Glutamatergic neuron (in vitro differentiated cells): ENCODE measurements at places on chromosomes 3 and 15.

GRCh38 chr15:101425787-101426365 is 63.6 kb downstream of the PCSK6 start:
- H3K27me3 ChIP-seq: peaks cover 10% of the 10 kb centered on the region
- no peak for DNase-seq
- no peak overlapping the region for H3K4me3 ChIP-seq

DNA sequence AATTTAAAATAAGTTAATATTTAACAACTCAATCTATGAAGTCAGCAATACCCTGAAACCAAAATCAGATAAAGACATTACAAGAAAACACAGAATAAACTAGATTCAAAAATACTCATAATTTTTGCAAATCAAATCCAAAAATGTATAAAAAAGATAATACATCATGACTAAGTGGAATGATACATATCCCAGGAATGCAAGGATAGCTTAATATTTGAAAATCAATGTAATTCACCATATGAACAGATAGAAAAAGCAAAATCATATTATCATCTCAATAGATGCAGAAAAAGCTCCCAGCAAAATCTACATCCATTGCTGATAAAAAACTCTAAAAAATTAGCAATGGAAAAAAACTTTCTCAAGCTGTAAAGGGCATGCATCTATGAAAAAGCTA is 70.5 kb downstream of the SETMAR start:
- DNase-seq: no peak
- H3K27ac ChIP-seq: no peak overlapping the region
- no peaks in the 10 kb centered on the region for H3K36me3 ChIP-seq
- no peak overlapping the region for H3K4me3 ChIP-seq

GRCh38 chr3:72426618-72427397 is 421.4 kb downstream of the SHQ1 start:
- H3K27me3 ChIP-seq: no peaks in the 10 kb centered on the region
- no peak for DNase-seq
- no peak overlapping the region for H3K4me3 ChIP-seq

DNA sequence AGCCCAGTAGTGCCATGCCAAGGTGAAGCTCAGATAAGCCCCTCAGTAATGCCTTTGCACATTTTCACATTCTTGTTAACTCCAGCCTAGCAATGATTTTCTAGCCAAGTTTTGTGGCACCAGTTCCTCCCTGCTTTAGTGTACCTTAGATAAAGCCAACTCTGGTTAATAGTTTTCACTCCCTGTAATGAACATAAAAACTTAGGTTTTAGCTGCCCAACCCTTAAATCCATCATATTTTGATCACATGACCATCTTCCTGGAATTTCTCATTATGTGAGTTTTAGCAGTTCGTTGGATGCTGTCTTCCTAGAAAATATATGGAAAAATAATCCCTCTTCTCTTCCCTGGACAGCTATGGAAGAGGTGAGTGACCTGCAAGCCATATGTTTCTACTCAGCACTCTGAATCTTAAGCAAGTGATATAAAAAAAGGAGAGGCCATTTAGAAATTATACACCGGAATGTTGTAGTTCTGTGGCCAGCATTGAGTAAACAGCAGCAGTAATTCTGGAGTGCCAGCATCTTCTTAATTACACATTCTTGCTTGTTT is 62.2 kb upstream of the P2RY1 start:
- no peak overlapping the region for H3K27ac ChIP-seq
- no peaks in the 10 kb centered on the region for H3K4me1 ChIP-seq
- H3K27me3 ChIP-seq: no peaks in the 10 kb centered on the region
- H3K4me3 ChIP-seq: no peak overlapping the region
- no peaks in the 10 kb centered on the region for H3K36me3 ChIP-seq
- DNase-seq: no peak

DNA sequence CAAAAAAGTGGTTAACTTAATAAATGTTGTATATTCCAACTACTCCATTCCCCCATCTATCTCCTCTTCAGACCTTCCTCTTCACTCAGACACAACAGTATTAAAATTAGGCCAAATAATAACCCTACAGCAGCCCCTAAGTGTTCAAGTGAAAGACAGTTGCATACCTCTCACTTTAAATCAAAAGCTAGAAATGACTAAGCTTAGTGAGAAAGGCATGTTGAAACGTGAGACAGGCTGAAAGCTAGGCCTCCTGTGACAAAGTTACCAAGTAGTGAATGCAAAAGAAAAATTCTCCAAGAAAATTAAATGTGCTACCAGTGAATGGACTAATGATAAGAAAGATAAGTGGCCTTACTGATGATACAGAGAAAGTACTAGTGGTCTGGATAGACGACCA is 71.7 kb downstream of the ANKRD28 start:
- no peaks in the 10 kb centered on the region for H3K27me3 ChIP-seq
- H3K4me3 ChIP-seq: no peak overlapping the region
- H3K36me3 ChIP-seq: no peaks in the 10 kb centered on the region
- no peak for DNase-seq

- H3K27ac ChIP-seq: no peak overlapping the region
- H3K4me3 ChIP-seq: no peak overlapping the region
- no peak for DNase-seq
- H3K36me3 ChIP-seq: no peaks in the 10 kb centered on the region
- H3K4me1 ChIP-seq: peaks cover 4% of the 10 kb centered on the region
Observed at GRCh38 chr15:70442616-70443321, 320.6 kb downstream of the UACA start.

DNA sequence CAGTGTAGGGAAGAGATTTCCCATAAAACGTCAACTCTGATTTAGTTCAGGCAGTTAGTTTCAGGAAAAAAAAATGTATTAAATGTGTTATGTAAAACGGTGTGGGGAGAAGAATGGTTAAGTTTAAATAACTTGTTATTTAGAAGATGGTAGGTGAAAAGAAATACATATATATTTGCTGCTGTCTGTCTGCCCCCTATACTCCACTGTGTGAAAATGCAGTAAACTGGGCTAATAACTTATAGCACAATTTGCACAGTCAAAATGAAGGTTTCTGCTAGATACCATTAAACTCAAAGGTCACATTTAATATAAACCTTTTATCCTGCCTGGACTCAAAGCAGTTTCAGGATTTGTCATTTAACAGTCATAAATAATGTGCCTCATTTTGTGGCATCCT is 515.0 kb downstream of the FGF12 start:
- peaks cover 10% of the 10 kb centered on the region for H3K4me1 ChIP-seq
- H3K4me3 ChIP-seq: no peak overlapping the region
- H3K36me3 ChIP-seq: no peaks in the 10 kb centered on the region
- H3K27me3 ChIP-seq: no peaks in the 10 kb centered on the region
- no peak overlapping the region for H3K27ac ChIP-seq

GRCh38 chr15:95168951-95169431 is 937.6 kb downstream of the MCTP2 start:
- DNase-seq: no peak
- no peaks in the 10 kb centered on the region for H3K36me3 ChIP-seq
- peaks cover 2% of the 10 kb centered on the region for H3K27me3 ChIP-seq
- no peak overlapping the region for H3K27ac ChIP-seq
- no peak overlapping the region for H3K4me3 ChIP-seq
- H3K4me1 ChIP-seq: no peaks in the 10 kb centered on the region

- H3K27ac ChIP-seq: no peak overlapping the region
- no peak for DNase-seq
- peaks cover 4% of the 10 kb centered on the region for H3K27me3 ChIP-seq
- H3K4me3 ChIP-seq: no peak overlapping the region
- H3K4me1 ChIP-seq: peaks cover 10% of the 10 kb centered on the region
- no peaks in the 10 kb centered on the region for H3K36me3 ChIP-seq
Observed at GRCh38 chr3:3305841-3306240, 126.3 kb upstream of the CRBN start.

GRCh38 chr3:181726351-181727330 is 14.9 kb downstream of the SOX2 start:
- peak overlapping the region; percentile 84 for H3K4me3 ChIP-seq
- H3K27ac ChIP-seq: no peak overlapping the region
- peaks cover 28% of the 10 kb centered on the region for H3K4me1 ChIP-seq
- peaks cover 24% of the 10 kb centered on the region for H3K27me3 ChIP-seq
- H3K36me3 ChIP-seq: peaks cover 4% of the 10 kb centered on the region

DNA sequence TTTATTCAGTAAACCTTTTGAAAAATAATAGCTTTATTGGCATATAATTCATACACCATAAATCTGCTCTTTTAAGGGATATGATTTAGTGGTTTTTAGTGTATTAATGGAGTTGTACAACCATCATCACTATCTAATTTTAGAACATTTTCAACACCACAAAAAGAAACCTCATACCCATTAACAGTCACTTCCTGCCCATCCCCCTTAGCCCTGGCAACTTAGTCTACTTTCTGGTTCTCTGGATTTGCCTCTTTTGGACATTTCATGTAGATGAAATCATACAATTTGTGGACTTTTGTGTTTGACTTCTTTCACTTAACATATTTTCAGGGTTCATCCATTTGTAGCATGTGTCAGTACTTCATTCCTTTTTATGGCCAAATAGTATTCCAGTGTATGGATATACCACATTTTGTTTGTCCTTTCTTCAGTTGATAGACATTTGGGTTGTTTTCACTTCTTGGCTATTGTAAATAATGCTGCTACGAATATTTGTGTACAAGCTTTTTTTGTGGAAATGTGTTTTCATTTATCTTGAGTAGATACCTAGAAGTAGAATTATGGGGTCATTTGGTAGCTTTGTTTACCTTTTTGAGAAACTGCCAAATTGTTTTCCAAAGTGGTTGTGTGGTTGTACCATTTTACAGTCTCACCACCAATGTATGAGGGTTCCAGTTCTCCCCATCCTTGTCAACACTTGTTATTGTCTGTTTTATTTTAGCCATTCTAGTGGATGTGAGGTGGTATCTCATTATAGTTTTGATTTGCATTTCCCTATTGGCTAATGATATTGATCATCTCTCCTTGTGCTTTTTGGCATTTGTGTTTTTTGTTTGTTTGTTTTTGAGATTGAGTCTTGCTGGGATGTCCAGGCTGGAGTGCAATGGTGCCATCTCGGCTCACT is 45.8 kb downstream of the SMAD3 start:
- peaks cover 12% of the 10 kb centered on the region for H3K4me1 ChIP-seq
- peaks cover 2% of the 10 kb centered on the region for H3K27me3 ChIP-seq
- H3K27ac ChIP-seq: no peak overlapping the region
- no peak for DNase-seq
- peaks cover 13% of the 10 kb centered on the region for H3K36me3 ChIP-seq
- no peak overlapping the region for H3K4me3 ChIP-seq

DNA sequence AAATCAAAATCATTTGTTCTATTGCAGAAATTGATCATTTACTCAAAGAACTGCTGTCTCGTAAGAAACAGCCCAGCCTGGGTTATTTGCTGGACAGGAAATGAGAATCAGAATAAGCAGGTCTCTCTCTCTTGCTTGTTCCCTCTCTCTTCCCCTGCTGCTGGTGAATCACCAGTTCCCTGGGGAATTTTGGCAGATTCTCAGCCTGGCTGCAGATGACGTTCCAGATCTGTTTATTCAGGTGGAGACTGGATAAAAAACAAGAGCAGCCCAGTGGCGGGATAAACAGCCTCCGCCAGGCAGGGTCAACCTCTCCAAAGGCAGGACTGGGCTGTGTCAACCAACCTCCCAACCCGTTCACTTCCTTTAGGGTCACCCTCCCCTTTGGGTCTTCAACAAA is 72.1 kb downstream of the LRIG1 start:
- H3K27ac ChIP-seq: peak overlapping the region; percentile 62
- no peaks in the 10 kb centered on the region for H3K36me3 ChIP-seq
- peak overlapping the region; percentile 73 for H3K4me3 ChIP-seq
- H3K4me1 ChIP-seq: peaks cover 50% of the 10 kb centered on the region
- peaks cover 3% of the 10 kb centered on the region for H3K27me3 ChIP-seq

DNA sequence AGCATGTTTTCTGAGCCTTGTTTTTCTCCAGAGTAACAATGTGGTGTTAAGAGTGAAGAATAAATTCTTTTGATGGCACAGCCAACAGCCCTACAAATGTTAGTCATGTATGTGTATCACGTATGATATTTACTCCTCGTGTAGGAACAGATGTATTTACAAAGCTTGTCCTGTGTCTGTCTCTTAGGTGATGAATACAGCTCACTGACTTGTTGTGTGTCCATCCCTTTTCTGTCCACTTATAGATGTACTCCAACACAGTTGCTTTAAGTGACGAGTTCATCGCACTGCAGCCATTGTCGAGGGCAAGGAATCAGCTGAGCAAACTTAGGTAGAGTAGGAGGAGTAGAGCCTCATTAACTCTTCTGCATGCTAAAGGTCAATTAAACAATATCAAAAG is 78.1 kb downstream of the DCUN1D1 start:
- no peaks in the 10 kb centered on the region for H3K4me1 ChIP-seq
- H3K27me3 ChIP-seq: no peaks in the 10 kb centered on the region
- H3K4me3 ChIP-seq: no peak overlapping the region
- DNase-seq: no peak

- no peak for DNase-seq
- H3K36me3 ChIP-seq: no peaks in the 10 kb centered on the region
- peaks cover 32% of the 10 kb centered on the region for H3K4me1 ChIP-seq
- peak overlapping the region; percentile 23 for H3K27ac ChIP-seq
Observed at GRCh38 chr3:131072845-131073244, 46.2 kb downstream of the NEK11 start.

DNA sequence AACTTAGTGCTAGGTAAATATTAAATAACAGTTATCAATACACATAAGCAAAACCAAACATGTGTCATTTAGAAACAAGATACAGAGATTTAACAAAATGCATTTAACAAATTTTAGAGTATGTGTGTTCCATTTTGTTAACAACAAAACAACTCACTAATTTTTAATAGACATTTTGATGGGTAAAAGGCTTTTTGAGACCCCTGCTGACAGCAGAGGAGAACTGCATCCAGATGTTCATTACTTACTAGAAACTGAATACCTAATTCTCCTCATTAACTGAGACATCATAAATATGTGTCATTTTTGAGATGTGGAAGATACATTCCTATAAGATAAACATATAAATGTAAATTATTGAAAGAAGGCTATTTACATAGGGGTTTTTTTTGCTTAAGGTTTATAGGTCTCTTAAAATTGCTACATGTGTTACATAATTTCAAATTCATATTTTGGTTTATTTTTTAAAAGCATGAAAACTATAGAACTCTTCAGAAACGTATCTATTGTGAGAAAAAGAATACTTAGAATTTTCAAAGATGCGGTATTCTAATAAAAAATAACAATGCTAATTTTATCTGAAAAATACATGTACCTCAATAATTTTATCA is 1009.8 kb downstream of the TUSC7 start:
- no peak overlapping the region for H3K27ac ChIP-seq
- H3K4me3 ChIP-seq: no peak overlapping the region
- H3K4me1 ChIP-seq: no peaks in the 10 kb centered on the region
- no peaks in the 10 kb centered on the region for H3K36me3 ChIP-seq
- no peaks in the 10 kb centered on the region for H3K27me3 ChIP-seq

- H3K4me3 ChIP-seq: peak overlapping the region; percentile 50
- no peak for DNase-seq
- peaks cover 3% of the 10 kb centered on the region for H3K27me3 ChIP-seq
Observed at GRCh38 chr3:188287762-188288505, 134.0 kb downstream of the LPP start.

DNA sequence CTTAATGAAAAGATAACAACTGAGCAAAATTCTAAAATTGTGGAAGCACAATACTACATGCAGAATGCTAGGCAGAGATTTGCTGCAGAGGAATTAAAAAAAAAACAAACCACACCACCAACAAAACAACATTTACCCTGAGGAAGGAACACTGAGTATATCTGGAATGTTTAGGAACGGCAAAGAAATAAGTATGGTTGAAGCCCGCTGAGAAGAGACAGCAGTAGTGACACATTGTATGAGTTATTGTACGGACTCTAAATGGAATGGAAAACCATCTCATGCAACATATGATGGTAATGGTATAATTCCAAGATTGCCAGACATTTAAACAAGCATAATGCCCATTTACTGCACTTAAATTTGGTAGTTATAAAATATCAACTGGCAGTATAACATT is 568.2 kb upstream of the CCDC54 start:
- H3K36me3 ChIP-seq: no peaks in the 10 kb centered on the region
- H3K4me1 ChIP-seq: peaks cover 3% of the 10 kb centered on the region
- no peaks in the 10 kb centered on the region for H3K27me3 ChIP-seq
- H3K4me3 ChIP-seq: no peak overlapping the region
- H3K27ac ChIP-seq: no peak overlapping the region
- no peak for DNase-seq
